ENCODE measurements at places on chromosomes 5 and 9.

DNA sequence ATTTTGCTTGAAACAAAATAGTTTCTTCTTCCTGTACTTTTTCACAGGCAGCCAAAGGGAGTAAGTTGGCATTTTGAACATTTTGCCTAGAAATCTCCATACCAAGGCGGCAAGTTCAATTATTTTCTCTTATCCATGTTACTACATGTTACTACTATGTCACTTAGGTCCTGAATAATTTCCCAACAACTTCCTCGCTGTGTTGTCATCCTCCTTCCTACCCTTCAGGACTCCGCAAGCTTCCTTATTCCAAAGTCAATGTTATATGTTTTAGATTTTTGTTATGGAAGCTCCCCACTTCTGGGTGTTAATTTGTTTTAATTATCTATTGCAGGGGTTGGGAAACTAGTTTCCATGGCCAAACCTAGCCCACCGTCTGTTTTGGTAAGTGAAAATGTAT lies 9.9 kb upstream of the B4GALT1 start:
- no peak for DNase-seq

DNA sequence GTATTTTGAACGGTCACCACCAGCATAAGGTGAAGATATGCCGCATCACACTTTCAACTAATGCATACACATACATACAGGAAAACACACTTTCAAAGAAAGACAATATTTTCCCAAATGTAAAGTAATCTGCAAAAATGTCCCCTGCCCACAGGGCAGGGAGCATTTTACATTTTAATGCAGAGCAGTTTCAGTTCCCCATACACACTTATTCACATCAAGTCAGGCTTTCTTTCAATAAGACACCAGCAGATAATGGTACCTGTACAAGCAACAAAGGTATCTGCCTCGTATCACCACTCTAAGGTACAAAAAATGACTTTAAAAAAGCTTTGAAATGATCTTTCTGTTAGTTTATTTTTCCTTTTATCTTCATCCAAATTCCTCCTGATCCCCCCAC lies 247.1 kb upstream of the CCNG1 start:
- DNase-seq: no peak

DNA sequence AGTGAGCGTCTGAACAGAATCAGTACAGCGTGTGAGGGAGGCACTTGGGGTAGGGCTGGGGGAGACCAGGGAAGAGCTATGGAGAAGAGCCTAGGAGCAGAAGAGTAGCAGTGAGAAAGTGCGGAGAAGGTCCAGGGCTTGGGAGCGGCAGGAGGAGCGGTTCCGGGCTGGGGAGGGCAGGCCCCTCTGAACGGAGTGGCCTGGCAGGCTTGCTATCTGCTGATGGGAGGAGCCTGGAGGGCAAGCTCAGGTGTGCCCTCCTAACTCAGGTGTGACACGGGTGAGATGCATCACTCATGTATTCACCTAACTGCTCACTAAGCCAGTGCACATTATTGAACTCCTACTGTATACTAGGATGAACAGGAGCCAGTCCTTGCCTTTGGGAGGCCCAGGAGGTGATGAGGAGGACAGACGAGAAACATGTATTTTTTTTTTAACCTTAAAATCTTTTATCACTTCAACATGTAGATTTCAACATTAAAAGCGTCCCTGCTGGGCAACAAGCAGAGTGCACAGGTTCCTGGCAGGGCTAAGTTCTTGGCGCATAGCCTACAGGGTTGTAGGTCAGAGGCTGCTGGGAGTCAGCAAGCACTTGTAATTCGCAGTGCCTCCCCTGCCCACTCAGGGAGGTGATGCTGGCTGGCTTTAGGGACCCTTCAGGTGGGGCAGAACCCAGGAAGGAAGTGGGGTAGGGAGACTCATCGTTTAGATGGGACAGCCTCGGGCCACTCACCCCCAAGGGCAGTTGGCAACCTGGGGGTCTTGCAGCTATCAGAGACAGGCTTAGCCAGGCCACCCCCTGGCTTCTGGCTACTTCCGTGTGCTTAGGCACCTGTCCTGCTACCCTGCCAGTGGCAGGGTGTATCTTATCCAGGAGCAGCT lies 55.5 kb downstream of the TMOD1 start:
- no peak for DNase-seq

DNA sequence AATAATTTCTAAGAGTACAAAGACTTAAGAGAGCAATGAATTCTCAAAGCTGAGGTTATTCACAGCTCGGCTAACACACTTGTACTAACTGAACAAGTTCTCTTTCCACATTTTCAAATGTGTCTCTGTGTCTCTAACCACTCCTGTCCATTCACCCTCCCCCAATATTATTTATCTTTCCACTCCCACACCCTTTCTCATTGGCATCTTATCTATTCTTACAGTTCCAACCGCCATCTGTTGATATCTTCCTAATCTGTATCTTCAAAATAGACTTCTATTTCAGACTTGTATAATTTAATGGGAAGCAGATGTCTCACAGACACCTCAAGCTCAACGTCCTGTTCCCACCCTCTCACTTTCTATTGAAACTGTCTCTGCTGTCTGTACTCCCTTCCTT lies 205.9 kb downstream of the ANXA1 start:
- no peak for DNase-seq

GRCh38 chr9:77512876-77513275 lies 135.2 kb downstream of the GNA14 start:
- DNase-seq: no peak

- DNase-seq: no peak
These were observed 561.1 kb upstream of the MEF2C start for GRCh38 chr5:89444088-89444487.

DNA sequence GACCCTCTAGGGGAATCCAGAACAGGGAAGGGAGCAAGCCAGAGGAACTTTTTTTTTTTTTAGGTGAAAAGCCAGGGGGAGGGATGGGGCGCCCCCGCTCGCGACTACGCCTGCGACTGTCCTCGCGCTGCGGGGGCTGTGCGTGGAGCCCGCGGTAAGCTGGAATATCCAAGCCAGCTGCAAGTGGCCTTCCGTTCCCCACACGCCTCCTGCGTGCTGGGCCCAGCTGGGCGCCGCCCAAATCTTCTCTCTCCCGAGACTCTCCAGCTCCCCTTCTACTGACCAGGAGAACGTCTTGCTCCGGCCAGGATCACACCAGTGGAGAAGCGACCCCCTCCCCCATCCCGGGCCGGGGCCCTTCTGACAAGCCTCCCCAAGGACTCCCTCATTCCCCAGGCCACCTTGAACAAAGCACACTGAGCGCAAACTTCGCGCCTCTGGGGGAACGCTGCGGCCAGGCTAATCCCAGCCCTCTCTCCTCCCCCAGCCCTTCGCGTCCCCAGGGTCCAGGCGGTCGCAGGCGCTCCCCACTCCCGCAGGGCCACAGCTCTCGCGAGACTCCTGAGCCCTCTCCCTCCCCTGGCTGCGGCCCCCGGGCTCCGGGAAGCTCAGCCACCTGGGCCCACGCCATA lies 6.6 kb downstream of the BARX1 start:
- DNase-seq: no peak

GRCh38 chr5:53397141-53397757 lies 83.2 kb upstream of the FST start:
- DNase-seq: no peak

DNA sequence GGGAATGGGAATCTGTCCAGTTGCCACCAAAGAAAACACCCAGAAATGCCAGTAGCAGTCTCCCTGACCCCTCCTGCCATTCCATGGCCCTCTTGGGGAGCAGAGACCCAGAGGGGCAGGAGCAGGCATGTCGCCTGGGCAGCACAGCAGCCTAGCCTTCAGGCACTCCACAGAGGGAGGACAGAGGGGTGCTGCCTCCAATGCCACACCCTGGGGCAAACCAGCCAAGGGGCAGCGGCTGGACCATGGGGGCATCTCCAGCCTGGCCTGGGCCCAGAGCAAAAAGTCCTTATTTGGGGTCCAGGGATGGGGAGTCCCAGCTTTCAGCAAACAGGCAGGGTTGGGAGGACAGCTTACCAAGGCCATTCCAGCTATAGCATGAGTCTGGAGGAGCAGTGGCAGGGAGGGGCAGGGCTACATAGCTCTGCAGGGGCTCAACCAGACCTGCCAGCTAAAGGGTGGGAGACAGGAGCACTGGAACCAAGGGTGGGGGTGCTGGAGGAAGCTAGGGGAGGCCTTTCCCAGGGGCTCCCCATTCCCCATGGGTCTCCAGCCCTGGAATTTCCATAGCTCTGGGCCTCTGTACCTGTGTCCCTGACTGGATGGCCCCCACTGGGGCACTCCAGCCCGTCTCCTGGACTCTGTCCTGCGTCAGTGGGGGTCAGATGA lies 6.7 kb downstream of the BRD3 start:
- no peak for DNase-seq

GRCh38 chr9:132880324-132880661 lies 1.6 kb downstream of the SPACA9 start:
- no peak for DNase-seq

GRCh38 chr9:69834591-69835184 lies 14.1 kb downstream of the CFAP95 start:
- no peak for DNase-seq

- no peak for DNase-seq
These were observed 10.0 kb downstream of the SEC16A start for GRCh38 chr9:136472640-136473353.

DNA sequence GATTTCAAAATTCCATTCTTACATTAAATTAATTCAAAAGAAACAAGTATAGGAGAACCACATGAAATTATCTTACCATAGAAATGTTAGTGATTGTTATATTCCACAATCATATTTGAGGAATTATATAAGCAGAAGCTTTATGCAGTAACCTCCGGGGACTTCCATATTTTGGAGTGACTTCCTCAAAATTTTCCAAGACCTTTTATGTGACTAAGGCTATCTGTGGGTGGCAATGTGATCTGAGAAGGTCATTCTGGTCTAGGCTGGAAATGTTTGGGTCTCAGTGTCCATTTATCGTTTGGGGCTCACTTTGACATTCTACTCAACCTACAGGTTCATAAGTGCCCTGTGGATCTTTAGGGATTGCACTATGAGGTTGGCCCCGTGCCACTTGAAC lies 776.6 kb downstream of the CDH12 start:
- DNase-seq: no peak

GRCh38 chr9:136644593-136645351 lies 17.9 kb upstream of the EGFL7 start:
- peak; percentile 79 for DNase-seq

DNA sequence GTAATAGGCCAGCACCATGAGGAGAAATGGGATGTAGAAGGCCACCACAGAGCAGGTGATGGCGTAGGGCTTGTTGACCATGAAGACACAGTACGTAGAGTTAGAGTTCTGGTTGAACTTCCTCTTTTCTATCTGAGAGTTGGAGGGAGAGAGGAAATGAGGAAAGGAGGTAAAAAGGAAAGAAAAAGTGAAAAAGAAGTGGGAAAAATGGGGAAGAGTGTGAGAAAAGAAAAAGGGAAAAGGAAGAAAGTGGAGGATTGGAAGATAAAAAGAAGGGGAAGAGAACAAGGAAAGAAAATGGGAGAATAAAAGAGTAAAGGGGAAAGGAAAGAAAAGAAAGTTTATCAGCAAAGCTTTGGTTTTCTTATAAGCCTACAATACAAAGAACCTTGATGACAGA lies 126.1 kb downstream of the FBXO38 start:
- DNase-seq: no peak

DNA sequence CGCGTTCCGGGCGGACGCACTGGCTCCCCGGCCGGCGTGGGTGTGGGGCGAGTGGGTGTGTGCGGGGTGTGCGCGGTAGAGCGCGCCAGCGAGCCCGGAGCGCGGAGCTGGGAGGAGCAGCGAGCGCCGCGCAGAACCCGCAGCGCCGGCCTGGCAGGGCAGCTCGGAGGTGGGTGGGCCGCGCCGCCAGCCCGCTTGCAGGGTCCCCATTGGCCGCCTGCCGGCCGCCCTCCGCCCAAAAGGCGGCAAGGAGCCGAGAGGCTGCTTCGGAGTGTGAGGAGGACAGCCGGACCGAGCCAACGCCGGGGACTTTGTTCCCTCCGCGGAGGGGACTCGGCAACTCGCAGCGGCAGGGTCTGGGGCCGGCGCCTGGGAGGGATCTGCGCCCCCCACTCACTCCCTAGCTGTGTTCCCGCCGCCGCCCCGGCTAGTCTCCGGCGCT lies at the start of gene DAPK1:
Gene DAPK1, plus strand, starts transcription at position 264 of the 442 bp plus-strand sequence. CDS start 1,211 bp downstream, outside the sequence.
- DNase-seq: peak; percentile 27

DNA sequence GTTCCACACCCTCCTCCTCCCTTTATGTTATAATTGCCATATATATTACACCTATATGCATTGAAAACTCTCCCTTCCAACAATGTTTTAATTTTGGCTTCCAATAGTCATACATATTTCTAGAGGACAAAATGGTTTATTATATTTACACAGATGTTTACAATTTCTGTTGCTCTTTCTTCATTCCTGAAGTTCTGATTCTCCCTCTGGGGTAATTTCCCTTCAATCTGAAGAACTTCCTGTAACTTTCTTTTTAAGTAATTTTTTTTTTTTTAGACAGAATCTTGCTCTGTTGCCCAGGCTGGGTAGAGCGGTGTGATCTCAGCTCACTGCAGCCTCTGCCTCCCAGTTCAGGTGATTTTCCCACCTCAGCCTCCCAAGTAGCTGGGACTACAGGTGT lies 173.0 kb upstream of the MAP1B start:
- DNase-seq: no peak

DNA sequence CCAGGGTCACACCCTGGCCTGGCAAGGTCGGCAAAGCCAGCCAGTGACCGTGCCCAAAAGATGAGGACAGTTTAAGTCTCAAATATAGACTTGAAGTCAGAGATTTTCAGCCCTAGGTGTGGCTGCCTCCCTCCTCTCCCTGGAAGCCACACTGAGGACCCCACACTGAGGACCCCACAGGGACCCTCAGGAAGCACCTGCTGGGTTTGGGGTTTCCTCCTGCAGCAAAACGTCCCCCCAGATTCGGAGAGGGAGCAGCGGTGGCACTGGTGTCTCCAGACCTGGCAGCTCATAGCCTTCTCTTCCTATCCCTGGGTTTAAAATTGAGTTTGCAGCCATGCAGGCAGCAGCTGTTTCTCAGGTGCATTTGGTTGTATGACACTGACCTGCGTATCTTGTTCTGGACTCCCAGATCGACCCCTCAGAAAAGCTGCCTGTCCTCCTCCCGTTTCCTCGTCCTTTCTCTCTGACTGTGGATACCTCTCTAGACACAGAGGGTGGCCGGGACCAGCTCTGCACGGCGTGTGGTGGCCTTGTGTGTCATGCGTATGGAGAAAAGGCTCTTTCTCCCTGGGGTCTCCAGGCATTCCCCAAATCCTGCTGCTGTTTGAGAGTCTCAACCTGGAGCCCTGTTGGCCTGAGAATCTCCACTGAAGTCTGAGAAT lies 36.6 kb downstream of the MRPL36 start:
- DNase-seq: no peak

DNA sequence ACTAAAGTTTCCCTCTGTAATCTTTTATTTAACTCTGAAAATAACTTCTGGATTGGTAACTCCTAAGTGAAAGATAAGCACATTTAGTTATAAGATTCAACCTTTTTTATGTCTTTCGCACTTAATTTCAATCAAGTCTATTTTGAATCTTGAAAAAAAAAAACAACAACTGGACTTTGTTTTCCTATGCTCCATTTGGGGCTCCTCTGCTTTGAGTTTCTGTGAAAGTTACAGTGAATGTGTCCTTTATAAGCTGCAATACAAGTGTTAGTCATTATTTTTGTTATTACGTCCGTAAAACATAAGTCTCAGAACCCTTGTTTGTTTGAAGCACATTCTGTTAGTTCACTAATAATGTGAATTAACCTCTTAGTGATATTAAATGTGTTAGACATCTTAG lies 276.8 kb downstream of the ADAMTS6 start:
- no peak for DNase-seq
